ENCODE measurements at places on chromosomes 1 and 21.

DNA sequence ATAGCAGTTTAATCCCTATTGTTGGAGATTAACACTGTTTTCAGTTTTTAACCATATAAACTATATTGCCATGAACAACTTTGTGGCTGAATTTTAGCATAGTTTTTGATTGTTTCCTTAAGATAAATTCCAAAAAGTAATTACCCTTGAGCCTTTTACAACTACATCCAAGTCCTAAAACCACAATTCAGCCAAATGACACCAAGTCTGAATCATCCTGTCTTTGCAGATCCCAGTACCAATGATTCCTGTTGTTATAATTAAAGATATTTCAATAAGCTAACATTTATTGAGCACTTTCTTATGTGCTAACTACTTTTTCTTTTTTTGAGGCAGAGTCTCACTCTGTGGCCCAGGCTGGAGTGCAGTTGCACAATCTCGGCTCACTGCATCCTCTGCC lies 35.6 kb downstream of the IL23R start:
- no peak for DNase-seq

DNA sequence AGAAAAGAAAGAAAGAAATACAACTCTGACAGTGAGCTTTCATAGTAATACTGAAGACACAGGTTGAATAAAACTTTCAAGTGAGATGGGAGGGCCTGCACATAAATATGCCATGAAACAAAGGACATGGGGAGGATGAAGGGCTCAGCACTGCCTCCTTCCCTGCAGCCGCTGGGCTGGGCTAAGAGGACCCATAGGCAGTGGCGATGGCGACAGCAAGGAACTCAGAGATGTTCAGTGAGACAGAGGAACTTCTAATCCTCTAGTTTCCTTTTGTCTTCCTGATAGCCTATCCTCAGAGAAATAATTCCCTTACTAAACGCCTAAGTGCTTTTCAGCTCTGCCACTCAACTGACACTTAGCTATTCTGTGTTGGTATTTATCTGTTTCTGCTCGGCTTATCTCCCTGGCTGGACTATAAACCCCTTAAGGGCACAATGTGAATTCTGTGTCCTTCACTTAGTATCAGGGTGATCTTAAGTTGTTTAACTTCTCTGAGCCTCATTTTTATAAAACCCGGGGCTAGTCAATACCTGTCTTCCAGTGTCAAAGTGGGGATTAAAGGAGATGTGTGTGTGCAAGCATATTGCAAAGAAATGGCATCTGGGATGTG lies 24.4 kb upstream of the IER5 start:
- no peak for DNase-seq

GRCh38 chr1:241270016-241270415 lies 87.0 kb downstream of the RGS7 start:
- DNase-seq: no peak

- peak; percentile 42 for DNase-seq
These were observed 3.3 kb upstream of the MX1 start for GRCh38 chr21:41422546-41423304.

- no peak for DNase-seq
These were observed 112.8 kb downstream of the PLPP3 start for GRCh38 chr1:56466538-56466937.

DNA sequence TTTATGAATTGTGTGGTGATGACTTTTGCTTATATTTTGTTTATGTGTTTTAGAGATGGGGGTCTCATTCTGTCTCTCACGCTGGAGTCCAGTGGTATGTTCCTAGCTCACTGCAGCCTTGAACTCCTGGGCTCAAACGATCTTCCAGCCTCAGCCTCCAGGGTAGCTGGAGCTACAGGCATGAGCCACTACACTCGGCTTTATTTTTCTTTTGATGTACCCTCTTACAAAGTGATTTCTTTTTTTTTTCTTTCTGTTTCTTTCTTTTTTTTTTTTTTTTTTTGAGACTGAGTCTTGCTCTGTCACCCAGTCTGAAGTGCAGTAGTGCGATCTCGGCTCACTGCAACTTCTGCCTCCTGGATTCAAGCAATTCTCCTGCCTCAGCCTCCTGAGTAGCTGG lies 46.8 kb downstream of the CD247 start:
- DNase-seq: no peak

GRCh38 chr1:218365226-218365999 lies 20.3 kb downstream of the TGFB2 start:
- DNase-seq: peak; percentile 67

DNA sequence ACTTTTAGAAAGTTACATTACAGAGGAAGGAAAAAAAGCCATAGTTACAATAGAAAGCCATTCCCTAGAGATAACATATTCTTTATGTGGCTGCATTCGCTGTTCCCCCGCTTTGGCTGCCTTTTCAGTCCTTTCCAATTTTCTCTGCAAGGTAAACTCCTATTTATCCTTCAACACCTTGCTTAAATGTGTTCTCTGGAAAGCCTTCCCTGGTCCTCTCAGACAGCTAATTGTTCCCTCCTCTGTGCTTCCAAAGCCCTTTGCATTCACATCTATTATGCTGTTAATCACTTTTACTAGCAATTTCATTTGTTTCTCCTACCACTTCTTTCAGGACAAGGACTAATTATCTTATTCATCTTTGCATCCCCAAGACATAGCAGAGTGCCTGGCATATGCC lies 1.6 kb downstream of the PHC2 start:
- no peak for DNase-seq

GRCh38 chr1:184513966-184514365 lies 127.1 kb downstream of the C1orf21 start:
- DNase-seq: no peak

DNA sequence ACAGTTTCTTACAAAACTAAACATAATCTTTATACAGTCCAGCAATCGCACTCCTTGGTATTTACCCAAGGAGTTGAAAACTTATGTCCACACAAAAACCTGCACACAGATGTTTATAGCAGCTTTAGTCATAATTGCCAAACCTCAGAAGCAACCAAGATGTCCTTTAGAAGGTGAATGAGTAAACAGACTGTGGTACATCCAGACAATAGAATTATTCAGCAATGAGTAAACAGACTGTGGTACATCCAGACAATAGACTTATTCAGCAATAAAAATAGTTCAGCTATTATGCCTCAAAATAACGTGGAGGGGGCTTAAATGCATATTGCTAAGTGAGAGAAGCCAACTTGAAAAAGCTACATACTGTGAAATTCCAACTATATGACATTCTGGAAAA lies 87.0 kb upstream of the GALNT2 start:
- DNase-seq: no peak

DNA sequence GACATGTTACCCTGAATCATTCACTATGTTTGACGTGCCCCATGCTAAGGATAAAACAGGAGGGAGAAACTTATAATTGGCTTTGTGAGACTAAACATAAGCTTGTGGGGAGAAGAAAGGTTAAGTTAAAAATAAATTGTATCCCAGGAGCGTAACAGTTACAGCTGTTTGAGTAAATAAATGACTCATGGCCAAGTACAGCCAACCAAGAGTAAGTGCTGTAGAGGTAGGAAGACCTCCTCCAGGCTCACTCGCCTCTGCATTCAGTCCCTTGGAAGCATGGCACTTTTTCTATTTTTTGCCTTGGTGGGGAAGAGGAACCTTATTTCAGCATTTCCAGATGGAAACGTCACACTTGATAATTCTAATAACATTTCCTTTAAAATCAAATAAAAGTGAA lies 116.5 kb downstream of the ZP4 start:
- DNase-seq: no peak

GRCh38 chr1:231512147-231512698 lies 16.2 kb upstream of the TSNAX start:
- no peak for DNase-seq

DNA sequence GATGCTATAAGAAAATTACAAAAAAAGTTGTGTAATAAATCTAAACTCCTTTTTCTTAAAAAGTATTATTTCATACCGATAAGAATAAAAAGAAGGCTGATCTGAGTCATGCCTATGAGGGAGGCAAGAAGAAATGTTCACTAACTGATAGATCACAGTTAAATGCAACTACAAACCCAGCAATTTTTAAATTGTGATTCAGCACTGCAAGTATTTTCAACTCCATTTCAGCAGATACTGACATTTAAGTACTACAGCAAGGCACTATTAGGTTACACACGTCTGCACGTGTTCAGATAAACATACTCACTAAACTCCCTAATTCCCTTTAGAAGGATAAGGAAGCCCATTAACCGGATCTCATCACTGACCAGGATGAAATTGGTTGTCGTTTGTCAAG lies 213.3 kb upstream of the ZRANB2 start:
- no peak for DNase-seq

DNA sequence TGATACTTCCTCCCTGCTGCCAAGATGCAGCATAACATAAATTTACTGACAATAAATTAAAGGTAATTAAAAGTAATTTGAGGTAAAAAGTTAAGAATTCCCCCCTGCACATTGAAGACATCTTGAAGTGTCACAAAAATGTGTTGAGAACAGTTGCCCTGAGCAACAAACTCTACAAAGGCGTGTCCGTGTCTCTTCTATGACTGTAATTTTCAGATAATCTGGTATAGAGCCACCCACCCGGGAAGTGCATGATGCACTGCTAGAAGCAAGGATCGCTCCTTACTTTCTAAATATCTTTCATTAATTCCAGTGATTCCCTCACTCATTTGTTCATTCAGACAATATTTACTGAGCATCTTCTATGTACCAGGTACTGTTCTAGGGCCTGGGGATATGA lies 11.0 kb upstream of the CASQ1 start:
- DNase-seq: no peak

GRCh38 chr1:169809370-169810095 lies 14.8 kb upstream of the METTL18 start:
- peak; percentile 33 for DNase-seq

DNA sequence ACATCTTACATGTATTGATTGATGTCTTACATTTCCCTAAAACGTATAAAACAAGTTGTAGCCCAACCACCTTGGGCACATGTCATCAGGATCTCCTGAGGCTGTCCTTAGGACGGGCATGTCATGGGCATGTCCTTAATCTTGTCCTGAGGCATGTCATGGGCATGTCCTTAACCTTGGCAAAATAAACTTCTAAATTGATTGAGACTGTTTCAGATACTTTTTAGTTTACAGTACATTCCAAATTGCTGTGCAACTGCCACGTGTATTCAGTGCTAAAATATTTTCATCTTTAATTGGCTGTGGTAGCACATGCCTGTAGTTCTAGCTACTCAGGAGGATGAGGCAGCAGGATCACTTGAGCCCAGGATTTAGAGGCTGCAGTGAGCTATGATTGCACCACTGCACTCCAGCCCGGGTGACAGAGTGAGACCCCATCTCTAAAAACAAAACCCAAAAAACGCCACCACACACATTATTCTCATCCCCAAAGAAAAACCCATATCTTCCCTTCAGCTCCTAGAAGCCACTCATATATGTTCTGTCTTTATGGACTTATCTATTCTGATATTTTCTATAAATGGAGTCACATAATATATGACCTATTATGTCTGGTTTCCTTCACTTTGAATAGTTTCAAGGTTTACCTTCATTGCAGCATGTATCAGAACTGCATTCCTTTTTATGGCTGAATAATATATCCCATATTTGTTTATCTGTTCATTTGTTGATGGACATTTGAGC lies 96.0 kb upstream of the BTG3 start:
- DNase-seq: no peak

GRCh38 chr1:17201201-17202021 lies 3.5 kb upstream of the PADI1 start:
- DNase-seq: no peak

DNA sequence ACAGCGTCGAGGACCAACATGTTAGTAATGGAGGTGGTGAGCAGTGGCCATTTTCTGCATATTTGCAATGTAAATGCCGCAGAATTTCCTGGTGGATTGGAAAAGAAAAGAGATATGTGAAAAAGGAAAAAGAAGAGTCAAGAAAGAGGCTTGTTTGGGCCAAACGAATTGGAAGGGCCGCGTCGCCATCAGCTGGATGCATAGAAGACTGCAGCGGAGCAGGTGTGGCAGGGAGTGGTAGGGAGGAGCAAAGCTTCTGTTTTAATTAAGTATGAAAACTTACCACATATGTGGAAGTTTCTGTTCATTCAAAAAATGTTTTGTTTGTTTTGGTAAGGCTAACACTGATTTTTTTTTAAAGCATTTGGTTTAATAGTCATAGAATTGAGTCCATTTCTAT lies 690.7 kb downstream of the NCAM2 start:
- no peak for DNase-seq

GRCh38 chr1:226378071-226378470 lies 29.8 kb downstream of the PARP1 start:
- no peak for DNase-seq

GRCh38 chr1:208182880-208183645 lies 61.1 kb downstream of the PLXNA2 start:
- DNase-seq: no peak

DNA sequence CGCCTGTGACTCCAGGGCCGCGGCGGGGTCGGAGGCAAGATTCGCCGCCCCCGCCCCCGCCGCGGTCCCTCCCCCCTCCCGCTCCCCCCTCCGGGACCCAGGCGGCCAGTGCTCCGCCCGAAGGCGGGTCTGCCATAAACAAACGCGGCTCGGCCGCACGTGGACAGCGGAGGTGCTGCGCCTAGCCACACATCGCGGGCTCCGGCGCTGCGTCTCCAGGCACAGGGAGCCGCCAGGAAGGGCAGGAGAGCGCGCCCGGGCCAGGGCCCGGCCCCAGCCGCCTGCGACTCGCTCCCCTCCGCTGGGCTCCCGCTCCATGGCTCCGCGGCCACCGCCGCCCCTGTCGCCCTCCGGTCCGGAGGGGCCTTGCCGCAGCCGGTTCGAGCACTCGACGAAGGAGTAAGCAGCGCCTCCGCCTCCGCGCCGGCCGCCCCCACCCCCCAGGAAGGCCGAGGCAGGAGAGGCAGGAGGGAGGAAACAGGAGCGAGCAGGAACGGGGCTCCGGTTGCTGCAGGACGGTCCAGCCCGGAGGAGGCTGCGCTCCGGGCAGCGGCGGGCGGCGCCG lies at the start of gene SIM2:
Gene SIM2 (plus strand): TSS at position 135 of the 565 bp plus-strand sequence. CDS start 632 bp downstream, outside the sequence.
- no peak for DNase-seq

- DNase-seq: no peak
These were observed 154.4 kb downstream of the PLPP3 start for GRCh38 chr1:56424744-56425493.

DNA sequence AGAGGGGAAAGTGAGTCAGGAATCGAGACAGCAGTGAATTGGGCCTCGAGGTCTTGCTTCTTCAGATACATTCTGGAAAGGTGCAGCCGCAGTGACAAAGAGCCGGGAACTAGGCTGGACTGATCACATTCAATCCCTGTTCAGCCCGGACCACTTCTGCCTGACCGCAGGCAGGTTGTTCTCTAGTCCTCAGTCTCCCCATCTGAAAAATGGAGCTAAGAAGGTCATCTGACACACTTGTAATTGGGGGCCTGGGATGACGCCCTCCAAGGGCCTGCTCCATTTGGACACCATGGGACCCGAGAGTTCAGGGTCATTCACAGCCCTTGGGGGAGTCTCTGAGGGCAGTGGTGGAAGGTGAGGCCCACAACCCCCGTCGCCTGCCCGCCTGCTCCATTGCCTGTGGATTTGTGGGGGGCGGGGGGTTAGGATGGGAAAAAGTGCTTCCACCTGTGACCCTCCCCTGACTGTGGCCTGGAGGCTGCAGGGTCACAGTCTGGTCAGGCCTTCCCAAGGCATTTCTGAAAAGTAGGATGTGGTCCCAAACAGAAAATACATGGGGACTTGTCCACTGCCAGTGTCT lies 87.9 kb upstream of the CSF3R start:
- DNase-seq: no peak

- no peak for DNase-seq
These were observed 324.9 kb downstream of the SIPA1L2 start for GRCh38 chr1:232305050-232305449.

Measured in head of caudate nucleus (tissue), 42 donors.